ENCODE measurements at places on chromosomes 16 and 17. TPM values are rescaled to one million over a fixed set of nuclear protein-coding genes. Genes with fewer than 3 reads are reported as not detected.
A peak's percentile ranks its signal among the peaks of the same experiment; 100 is the strongest.

Gene TEKT5
- total RNA-seq, result not detected

Gene PRSS22
- total RNA-seq, result 1.5 TPM

Gene HOXB1
- total RNA-seq, result not detected

Gene CCDC43
- 26.9 TPM for total RNA-seq

Gene MYH4
- total RNA-seq, result not detected

Gene LGALS9
- total RNA-seq, result 83.4 TPM

DNA sequence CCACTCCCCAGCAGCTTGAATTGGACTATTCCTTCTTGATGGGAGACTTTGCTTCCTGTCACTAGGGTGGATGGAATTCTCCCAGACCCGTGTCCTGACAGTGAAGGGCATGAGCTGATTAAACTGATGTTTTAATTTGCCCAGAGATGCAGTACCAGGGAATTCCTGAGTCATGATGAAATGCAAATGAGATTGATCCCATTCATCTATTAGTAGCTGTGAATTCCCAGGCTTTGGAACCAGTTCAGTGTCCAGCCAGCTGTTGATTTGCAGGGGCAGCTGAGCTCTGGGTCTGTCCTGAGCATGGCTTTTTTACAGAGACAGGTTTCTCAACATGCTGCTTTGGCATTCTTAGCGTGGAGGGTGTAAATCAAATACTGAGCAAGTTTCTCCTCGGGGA lies 157.9 kb downstream of the PITPNC1 start:
- no peaks in the 10 kb centered on the region for H3K27me3 ChIP-seq
- peaks cover 20% of the 10 kb centered on the region for H3K36me3 ChIP-seq
- no peak overlapping the region for H3K4me3 ChIP-seq
- peaks cover 15% of the 10 kb centered on the region for H3K4me1 ChIP-seq
- DNase-seq, result no peak

- H3K27ac ChIP-seq, result peak overlapping the region; percentile 41
- H3K4me1 ChIP-seq, result peaks cover 73% of the 10 kb centered on the region
- no peaks in the 10 kb centered on the region for H3K36me3 ChIP-seq
- H3K4me3 ChIP-seq, result no peak overlapping the region
These were observed 9.8 kb downstream of the CBFA2T3 start for GRCh38 chr16:88966986-88967829.

GRCh38 chr17:47708864-47709541 lies 15.0 kb downstream of the TBKBP1 start:
- H3K4me1 ChIP-seq, result peaks cover 91% of the 10 kb centered on the region
- H3K27ac ChIP-seq, result no peak overlapping the region
- peaks cover 19% of the 10 kb centered on the region for H3K36me3 ChIP-seq
- no peaks in the 10 kb centered on the region for H3K27me3 ChIP-seq
- no peak for DNase-seq
- no peak overlapping the region for H3K4me3 ChIP-seq

- no peak overlapping the region for H3K27ac ChIP-seq
- H3K4me1 ChIP-seq, result peaks cover 12% of the 10 kb centered on the region
- no peak for DNase-seq
- H3K4me3 ChIP-seq, result no peak overlapping the region
These were observed 19.6 kb downstream of the MED13 start for GRCh38 chr17:62045517-62045916.

DNA sequence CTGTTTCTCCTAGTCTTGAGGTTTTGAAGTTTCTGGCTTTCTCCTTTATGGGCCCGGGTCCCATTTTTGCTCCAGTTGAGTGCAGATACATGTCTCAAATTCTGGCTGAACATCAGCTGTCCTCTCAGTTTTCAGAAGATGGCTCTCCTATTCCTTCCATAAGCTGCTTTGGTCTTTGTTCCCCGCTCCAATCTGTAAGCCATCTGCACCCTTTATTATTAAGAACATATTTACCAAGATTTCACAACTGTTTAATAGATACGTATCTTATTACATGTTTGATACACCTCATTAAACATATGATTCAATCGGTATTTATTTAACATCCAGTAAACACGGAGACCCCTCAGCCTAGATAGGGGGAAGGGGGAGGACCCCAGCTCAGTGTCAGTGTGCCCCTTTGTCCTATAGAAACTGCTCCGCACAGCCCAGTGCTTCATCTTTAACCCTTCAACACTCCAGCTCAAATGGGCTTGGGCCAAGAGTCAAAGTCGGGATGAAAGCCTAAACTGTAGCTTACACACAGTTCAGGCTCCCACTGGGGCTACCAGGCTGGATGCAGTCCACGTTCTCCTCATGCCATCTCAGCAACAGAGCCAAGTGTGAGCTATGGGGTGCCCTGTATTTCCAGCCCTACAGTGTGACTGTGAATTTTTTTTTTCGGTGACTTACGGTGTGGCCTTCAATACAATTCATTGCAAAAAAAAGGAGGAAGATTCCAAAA lies 166.0 kb upstream of the ZFHX3 start:
- no peaks in the 10 kb centered on the region for H3K36me3 ChIP-seq
- no peak overlapping the region for H3K4me3 ChIP-seq
- DNase-seq, result no peak
- H3K27ac ChIP-seq, result no peak overlapping the region
- H3K4me1 ChIP-seq, result no peaks in the 10 kb centered on the region
- no peaks in the 10 kb centered on the region for H3K27me3 ChIP-seq

DNA sequence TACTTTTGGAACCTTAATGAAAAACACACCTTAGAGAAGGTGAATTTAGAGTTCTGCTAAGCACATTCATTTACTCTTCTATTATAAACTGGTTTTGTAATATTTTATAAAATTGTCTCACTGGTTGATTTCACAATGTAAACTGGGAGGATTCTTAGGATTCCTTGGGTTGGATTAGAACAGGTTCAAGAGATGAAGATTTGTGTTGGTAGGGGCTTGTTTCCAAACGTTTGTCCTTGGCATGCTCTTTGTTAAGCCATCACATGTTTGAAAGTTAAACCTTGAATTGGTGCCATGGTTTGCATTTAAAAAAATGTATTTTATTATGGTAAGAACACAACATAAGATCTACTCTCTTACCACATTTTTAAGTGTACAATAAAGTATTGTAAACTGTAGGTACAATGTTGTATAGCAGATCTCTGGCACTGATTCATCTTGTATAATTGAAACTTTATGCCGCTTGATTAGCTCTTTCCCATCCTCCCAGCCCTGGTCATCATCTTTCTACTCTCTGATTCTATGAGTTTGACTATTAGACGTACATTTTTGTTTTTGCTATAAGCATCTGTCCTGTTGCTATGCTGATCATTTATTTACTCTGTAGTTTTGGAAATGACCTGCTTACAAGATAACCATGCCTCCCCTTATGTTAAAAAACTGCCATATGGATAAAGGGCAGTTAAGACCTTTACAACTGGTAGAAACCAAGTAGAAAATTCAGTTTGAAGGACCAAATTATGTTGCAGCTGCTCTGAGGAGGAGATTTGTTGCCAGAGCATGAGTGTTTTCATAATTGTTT lies 9.6 kb downstream of the FTO start:
- no peak overlapping the region for H3K4me3 ChIP-seq
- no peak overlapping the region for H3K27ac ChIP-seq
- no peak for DNase-seq
- no peaks in the 10 kb centered on the region for H3K4me1 ChIP-seq

GRCh38 chr16:88649195-88649923 lies 1.5 kb downstream of the CYBA start:
- peak overlapping the region; percentile 87 for H3K4me3 ChIP-seq
- H3K27me3 ChIP-seq, result no peaks in the 10 kb centered on the region
- peak overlapping the region; percentile 99 for H3K27ac ChIP-seq
- DNase-seq, result no peak
- peaks cover 38% of the 10 kb centered on the region for H3K36me3 ChIP-seq

- no peak for DNase-seq
- no peaks in the 10 kb centered on the region for H3K36me3 ChIP-seq
- H3K27me3 ChIP-seq, result no peaks in the 10 kb centered on the region
- H3K4me3 ChIP-seq, result no peak overlapping the region
- H3K27ac ChIP-seq, result no peak overlapping the region
- no peaks in the 10 kb centered on the region for H3K4me1 ChIP-seq
These were observed 23.5 kb upstream of the GRIN2A start for GRCh38 chr16:10205688-10206087.

DNA sequence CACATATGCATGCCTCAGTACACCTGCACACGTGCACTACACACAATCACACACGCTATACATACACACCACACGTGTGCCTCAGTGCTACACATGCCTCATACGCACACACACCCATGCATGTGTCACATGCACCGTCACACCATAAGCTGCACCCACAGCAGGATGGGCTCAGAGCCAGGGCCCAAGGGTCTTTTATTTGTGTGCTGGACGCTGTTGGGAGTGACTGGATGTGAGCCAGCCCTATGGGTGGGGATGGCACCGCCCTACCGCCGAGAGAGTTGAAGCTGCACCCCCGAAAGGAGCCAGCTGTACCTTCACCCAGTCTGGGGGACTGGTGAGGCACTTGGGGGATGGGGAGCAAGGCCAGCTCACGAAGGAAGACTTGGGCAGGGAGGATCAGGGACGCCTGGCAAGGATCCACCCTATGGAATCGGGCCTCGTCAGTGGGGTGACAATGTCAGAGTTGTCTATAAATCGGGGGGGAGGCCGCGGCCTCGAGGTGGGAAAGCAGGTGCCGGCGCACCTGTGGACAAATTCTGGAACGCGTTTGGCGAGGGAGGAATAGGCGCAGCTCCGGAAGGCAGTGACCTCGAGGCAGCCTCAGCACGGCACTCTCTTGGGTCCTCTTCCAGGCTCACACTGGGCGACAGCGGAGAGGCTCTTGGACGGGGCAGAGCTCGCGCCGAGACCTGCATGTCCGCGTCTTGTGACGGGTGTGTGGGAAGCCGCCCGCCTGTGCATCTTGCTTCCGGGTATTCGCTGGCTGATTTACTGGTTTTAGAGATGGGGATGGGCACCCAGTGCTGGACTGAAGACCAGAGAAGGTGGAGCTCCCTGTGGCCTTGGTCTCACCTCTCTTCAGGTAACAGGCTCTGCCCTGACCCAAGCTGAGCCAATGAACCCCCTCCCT lies 7.3 kb downstream of the RGS11 start:
- H3K36me3 ChIP-seq, result peaks cover 6% of the 10 kb centered on the region
- DNase-seq, result no peak
- H3K4me3 ChIP-seq, result no peak overlapping the region
- H3K27ac ChIP-seq, result no peak overlapping the region
- no peaks in the 10 kb centered on the region for H3K27me3 ChIP-seq

DNA sequence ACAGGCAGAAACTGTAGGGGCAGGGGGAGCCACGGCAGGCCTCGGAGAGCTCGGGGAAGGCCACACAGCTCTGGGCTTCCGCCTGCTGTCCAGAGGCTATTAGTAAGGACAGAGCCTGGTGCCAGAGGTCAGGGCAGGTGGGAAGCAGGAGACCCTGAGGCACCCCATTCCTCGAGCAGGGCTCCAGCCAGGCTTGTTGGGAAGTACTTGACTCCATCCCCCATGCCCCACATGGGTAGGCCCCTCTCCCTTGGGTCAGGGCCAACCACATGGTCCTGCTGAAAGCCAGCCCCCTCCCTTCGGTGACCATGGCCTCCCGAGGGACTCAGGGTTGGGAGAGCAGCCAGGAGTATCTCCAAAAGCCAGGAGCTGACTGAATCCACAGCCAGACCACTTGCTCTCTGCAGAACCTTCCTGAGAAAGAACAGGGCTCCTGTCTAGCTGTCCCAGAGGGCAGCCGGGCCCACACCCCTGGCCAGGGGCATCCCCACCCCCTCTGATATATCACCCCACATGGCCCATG lies 17.4 kb upstream of the MPRIP start:
- H3K27me3 ChIP-seq, result no peaks in the 10 kb centered on the region
- no peak overlapping the region for H3K4me3 ChIP-seq
- peaks cover 5% of the 10 kb centered on the region for H3K4me1 ChIP-seq
- no peak overlapping the region for H3K27ac ChIP-seq
- H3K36me3 ChIP-seq, result no peaks in the 10 kb centered on the region

- H3K4me1 ChIP-seq, result no peaks in the 10 kb centered on the region
- DNase-seq, result no peak
- no peaks in the 10 kb centered on the region for H3K27me3 ChIP-seq
- no peak overlapping the region for H3K27ac ChIP-seq
- no peak overlapping the region for H3K4me3 ChIP-seq
These were observed 18.7 kb downstream of the PTRH2 start for GRCh38 chr17:59688496-59688895.

DNA sequence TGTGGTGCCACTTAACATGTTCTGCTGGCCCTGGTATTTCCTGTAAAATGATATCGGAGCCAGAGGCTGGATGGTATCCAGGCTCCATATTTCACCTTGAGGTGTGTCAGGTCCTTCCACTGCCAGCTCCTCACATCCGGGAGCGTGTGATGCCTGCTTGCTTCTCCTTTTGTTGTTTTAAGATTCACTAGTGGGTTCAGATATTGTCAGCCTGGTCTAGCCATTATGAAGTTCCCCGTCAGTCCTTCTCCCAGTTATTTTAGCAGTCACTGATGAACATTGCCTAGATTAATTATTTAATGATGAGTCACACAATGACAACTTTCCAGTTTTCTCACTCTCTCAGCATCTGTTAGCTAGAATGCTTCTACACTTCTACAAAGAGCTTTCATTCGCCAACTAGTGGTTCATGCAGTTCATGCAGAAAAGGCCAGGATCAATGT lies 11.3 kb downstream of the DNAAF1 start:
- H3K4me1 ChIP-seq, result no peaks in the 10 kb centered on the region
- DNase-seq, result no peak
- H3K36me3 ChIP-seq, result no peaks in the 10 kb centered on the region
- H3K27ac ChIP-seq, result no peak overlapping the region

DNA sequence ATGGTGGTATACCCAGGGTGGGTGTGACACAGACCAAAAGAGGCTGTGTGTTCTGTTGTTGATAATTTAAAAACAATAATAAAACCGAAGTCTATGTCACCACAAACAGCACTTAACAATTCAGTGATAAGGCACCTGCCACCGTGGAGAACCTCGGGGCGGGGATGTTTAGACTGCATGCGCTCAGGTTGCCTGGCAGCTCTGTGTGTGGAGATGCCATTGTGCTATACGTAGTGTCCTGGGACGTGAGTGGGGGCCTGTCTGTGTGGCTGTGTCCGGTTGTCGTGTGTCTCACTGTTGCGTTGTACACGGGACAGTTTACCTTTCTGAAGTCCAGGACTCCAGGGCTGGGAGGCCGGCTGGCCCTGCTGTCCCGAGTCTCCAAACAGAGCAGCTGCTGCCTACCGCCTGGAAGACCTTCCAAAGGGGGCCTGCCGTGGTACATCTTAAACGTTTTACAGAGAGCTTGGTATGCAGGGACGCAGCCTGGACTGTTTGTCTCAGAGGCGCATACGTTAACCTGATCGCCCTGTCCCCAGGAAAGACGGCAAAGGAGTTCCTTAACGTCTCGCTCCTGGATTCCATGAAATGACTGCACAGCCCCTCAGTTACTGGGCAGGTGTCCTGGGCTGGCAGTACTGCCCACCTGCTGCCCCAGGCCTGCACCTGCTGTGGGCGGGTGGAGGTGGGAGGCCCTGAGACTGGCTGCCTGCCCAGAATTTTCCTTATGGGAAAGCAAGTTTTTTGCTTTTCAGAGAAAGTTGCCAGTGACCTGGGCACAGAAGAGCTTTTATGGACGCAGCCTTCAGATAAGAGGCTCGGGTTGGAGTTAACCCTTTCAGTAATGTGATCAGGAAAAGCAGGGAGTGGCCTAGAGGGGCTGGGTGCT lies 19.0 kb downstream of the SPIRE2 start:
- DNase-seq, result no peak
- no peaks in the 10 kb centered on the region for H3K27me3 ChIP-seq
- H3K4me3 ChIP-seq, result no peak overlapping the region
- peaks cover 18% of the 10 kb centered on the region for H3K4me1 ChIP-seq
- H3K27ac ChIP-seq, result no peak overlapping the region
